ENCODE measurements at places on chromosomes 5 and 9.

GRCh38 chr5:87020099-87020934, 247.4 kb upstream of the RASA1 start:
- no peak for DNase-seq

DNA sequence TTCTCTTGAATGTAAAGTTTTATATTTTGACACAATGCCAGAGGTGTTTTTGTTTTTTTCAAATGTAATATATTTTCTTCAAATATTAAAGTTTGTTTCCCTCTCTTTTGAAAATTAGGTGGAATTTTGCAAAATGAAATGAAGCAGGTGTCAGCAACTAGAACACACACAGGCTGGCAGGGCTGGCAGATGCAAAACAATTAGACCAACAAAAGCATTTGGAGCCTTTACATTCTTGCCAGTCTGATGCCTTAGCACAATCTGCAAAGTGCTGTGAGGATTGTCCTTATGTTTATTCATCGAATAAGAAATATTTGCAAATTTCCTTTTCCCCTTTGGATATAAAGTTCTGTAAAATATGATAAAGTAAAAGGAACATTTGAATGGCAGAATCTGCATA, 1063.9 kb downstream of the CDH9 start:
- no peak for DNase-seq

- no peak for DNase-seq
These were observed 34.1 kb downstream of the SLC6A3 start for GRCh38 chr5:1411099-1411498.

GRCh38 chr9:126071076-126071750, 255.4 kb upstream of the MVB12B start:
- no peak for DNase-seq

GRCh38 chr5:38164776-38165399, 93.5 kb upstream of the EGFLAM start:
- DNase-seq, result no peak

DNA sequence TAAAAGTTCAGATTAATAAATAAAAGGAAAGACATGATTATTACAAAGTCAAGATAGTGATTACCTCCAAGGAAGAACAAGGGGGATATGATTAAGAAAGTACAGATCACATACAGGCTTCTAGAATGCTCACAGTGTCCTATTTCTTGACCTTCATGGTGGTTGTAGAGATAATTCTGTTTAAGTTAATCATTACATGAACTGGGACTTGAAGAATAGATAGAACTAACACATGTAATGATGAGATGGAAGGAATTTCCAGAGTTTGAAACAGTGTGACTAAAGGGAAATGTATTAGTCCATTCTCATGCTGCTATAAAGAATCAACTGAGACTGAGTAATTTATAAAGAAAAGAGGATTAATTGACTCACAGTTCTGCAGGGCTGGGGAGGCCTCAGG, 72.7 kb downstream of the LURAP1L start:
- no peak for DNase-seq

- no peak for DNase-seq
These were observed 7.3 kb downstream of the PKD2L2 start for GRCh38 chr5:137896560-137896959.

Measured in NCI-H1436 treated with DMSO at 0.1 percent for 48 hours (cell line).